Prostate gland (tissue), 2 donors: ENCODE measurements at places on chromosomes 3 and 15. TPM values are rescaled to one million over a fixed set of nuclear protein-coding genes. Genes with fewer than 3 reads are reported as not detected.
A peak's percentile ranks its signal among the peaks of the same experiment; 100 is the strongest.

DNA sequence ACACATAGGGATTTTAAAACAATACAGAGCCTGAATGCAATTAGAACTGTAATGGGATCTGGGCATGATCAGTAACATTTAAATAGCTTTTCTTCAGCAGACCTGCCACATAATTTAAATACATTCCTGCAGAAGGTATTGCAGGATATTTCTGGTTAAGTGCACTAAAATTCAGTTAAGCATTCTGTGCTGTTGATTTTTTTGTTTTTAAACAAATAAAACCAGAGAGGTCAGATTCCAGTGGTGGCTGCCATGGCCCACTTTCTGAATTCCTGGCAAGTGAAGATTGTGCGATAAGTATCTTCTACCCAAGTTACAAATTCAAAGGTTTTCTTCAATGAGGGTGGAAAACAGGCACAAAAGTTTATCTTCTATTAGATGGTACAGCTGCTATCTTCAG lies 98.7 kb downstream of the RAP2B start:
- no peak for DNase-seq

DNA sequence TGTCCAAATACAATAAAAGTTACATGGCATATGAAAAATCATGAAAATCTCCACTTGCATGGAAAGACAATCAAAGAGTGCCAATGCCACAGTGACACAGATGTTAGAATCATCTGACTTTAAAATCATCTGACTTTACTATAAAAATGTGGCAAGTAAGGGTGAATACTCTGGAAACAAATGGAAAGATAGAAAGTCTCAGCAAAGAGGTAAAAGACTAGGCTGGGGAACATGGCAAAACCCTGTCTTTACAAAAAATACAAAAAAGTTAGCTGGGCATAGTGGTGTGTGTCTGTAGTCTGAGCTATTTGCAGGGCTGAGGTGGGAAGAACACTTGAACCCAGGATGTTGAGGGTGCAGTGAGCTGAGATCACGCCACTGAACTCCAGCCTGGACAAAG lies 29.1 kb downstream of the ALPK3 start:
- no peak for DNase-seq

DNA sequence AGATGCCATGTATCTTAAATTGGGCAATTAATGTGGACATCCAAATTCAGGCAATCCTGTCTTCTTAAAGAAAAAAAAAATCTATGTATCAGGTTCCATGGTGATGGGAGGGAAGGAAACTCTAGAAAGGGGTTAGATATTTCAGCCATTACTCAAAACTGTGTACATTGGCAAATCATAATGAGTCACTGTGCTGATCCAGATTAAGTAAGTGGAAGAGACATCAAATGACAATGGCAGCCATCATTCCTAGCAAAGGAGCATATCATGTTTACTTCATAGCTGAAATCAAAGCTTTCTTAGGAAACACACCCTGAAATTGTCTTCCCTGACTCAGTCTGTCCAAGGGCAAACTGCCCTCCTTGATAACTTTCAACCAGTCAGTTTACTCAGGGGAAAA lies 713.3 kb upstream of the GBE1 start:
- no peak for DNase-seq

DNA sequence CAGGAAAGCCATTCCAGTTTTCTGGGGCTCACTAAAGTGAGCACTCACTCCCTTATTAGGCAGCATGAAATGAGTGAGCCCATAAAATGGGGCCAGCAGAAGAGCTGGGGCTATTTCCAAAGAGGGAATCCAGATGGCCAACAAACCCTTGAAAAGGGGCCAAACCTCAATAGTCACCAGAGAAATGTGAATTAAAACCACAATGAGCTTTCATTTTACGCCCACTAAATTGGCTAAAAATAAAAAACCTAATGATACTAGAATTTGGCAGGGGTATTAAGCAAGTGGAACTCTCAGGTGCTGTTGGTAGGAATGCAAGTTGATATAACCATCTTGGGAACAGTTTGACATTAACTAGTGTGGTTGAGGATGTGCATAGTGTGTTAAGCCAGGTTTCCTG lies 42.1 kb upstream of the RAF1 start:
- no peak for DNase-seq

DNA sequence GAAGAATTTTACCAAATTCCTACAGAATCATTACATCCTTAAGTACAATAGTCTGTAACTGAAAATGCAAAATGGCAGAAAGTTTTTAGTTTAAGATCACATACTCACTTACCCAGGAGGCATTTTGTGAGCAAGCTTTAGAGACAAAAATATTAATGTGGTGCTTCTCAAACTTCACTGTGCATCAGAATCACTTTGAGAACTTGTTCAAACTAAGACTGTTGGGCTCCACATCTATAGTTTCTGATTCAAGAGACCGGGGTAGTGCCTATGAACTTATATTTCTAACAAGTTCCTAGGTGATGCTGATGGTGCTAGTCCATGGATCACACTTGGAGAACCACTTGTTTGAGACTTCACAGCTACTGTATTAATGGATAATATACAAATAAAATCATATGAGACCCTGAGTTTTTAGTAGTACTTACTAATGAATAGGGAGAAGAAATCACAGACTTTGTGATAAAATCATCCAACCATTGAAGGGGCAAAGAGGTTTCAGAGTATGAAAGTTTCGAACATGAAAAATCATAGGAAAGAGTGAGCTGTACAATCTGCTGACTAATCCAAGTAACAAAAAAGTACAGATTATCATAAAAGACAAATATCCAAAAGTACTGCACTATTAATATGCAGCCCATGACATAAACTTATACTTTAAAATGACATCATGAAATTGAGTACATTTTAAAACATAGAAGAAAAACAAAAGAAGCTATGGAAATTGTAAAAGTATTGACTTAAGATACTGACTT lies 110.3 kb downstream of the ADAM10 start:
- DNase-seq = no peak

DNA sequence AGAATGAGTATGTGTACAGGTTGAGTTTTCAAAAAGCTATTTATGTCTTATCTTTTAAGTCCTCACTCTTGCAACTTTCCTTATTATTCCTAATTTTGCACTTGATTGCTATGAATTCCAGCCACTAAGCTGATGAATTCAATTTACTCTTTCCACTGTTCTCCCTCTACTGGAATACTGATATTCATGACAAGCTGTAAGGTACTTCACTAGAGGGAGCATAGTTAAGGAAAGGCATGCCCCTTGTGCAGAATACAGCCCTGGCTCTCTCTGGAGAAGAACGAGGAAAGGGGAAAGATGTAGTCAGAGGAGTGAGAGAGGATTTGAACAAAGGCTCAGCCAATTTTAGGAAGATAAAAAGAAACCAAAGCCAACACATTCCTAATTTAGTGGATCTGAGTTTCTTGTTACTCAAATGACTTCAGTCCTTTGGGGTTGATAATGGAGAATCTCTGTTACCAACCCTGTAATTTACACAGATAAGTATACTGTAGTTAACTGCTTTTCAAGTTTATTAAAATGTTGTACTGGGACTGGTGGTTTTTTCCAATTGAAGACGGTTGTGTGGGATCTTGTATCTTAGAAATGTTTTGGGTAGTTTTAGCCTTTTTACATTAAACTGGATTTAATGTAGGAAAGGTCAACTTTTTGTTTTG lies 4.0 kb downstream of the SCAANT1 start:
- DNase-seq = no peak

GRCh38 chr3:138186803-138187295 lies 252 bp upstream of the ARMC8 start:
- peak; percentile 88 for DNase-seq

- DNase-seq = no peak
Observed at GRCh38 chr3:147410526-147411237, 1.5 kb downstream of the ZIC1 start.

DNA sequence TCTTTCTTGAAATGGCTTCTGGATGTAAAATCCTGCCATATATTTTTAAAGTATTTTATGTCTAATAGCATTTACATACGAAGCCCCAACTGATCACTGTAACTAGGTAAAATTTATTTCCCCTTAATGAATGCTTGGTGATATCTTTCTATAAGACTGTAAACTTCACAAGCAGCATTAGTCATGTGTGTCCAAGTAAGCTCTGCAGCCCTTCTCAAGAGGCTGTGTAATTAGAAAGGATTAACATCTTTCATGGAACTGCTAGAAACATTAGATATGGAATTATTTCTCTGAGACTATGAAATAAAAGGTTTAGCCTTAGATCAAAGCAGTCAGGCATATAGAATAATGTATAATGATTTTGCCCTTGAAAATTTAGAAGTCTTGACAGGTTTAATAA lies 143.3 kb downstream of the EPHA3 start:
- no peak for DNase-seq

DNA sequence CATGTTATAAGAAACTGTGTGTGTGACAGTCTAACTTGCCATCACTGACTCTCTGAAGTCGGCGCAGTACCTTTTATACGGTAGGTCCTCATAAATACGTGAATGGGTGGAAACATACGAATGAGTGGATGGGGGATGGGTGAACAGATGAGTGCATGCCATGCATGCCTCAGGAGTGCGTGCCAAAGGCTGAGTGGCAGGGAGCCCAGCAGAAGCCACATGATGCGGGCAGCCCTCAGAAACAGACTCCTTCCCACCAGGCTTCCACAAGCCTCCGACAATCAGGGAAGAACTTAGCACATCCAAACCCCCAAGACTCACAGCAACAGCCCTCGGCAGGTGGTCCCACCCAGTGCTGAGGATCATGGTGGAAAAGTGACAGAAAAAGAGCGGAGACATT lies 16.7 kb downstream of the HCN4 start:
- no peak for DNase-seq

DNA sequence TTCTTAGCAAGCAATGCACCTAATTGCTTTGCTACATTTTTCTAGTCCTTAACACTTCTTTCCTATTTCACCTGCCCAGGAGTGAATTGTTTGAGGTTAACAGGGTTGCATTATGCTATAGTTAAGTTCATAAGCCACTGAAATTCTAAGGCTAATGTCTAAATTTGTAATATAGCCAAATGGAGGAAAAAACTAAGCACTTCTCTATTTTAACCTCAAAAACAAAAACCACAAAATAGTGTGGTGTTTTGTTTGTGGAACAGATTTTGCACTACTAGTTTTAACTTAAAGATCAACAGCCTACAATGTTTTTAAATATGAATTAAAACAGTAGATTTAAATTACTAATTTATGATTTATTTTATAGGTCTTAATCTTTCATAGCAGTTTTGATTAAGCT lies 5.5 kb downstream of the ATOSA start:
- DNase-seq = no peak

DNA sequence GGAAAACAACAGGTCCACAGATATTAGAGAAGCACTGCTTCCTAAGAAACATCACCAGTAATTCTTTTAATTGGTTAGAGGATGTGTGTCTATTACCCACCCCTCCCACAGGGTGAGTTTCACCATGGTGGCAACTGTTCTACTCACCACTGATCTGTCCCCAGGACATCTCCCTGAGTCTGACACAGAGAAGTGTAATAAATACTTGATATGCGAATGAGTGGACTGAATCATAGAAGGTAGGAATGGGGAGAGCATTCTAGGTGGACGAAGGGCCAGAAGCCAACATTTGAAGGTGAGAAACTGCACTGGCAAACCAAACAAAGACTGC lies 452.7 kb upstream of the PROK2 start:
- DNase-seq = no peak

GRCh38 chr15:55179141-55179540 lies 17.6 kb downstream of the RSL24D1 start:
- DNase-seq = no peak

- no peak for DNase-seq
Observed at GRCh38 chr15:71301958-71302621, 186.8 kb downstream of the THSD4 start.

DNA sequence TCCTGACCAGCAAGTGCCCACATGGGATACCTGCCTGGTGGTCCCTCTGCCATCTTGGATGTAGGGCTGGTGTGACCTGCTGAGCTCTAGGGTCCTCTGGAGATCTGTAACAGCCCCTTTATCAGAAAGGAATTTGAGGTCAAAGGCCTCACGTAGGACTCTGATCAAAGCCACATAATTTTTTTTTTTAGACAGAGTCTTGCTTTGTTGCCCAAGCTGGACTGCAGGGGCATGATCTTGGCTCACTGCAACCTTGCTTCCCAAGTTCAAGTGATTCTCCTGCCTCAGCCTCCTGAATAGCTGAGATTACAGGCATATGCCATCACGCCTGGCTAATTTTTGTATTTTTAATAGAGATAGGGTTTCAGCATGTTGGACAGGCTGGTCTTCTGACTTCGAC lies 9.5 kb downstream of the ITGB5 start:
- no peak for DNase-seq

DNA sequence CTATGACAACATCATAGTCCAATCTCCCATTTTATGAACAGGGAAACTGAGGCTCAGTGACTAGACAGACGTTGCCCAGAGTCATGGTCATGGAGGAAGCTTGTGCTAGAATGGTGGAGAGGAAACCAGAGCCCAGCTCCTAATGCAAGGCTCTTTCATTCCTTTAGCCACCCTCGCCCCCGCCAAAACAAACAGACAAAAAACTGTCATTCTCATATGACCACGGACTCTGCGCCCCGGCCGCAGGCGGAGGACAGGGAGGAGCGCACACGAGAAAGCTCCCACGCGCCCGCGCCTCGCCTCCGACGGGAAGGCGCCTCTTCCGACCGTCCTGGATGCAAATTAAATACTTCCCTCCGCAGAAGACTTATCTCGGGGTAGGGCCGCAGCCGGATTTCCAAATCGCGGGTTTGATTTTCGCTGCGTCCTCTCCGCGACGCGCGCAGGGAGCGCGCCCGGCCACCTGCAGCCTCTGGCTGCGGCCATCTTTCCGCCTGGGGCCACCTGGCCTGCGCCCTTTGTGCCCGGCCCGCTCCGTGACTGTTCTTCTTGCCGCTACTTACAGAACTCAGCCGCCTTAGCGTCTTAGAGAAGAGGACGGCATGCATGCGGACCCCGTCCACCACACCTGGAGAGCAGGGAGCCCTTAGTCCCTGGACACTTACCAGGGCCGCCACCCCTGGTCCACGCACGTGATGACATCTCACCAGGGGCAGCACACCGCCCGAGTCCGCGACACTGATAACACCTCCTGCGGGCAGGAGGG lies 670 bp upstream of the ATP13A3 start:
- peak; percentile 10 for DNase-seq

DNA sequence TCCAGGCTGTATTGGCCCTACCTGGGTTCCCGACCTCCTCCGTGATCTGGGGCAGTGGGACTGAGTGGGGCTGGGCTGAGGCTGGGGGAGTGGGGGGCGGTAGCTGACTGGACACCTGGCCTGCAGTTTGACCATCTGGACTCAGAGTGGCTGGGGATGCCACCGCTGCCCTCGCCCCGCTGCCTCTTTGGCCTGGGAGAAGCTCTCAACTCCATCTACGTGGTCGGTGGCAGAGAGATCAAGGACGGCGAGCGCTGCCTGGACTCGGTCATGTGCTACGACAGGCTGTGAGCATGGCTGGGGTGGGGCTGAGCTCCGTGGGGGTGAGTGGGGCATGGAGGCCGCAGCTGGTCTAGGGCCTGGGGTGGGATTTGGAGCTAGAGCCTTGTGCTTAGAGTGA lies 2.7 kb downstream of the KLHL40 start:
- DNase-seq = no peak

Gene CHRD
- total RNA-seq = 8.0 TPM

Gene SPTBN5
- total RNA-seq = 1.2 TPM

Gene SLC24A5
- not detected for total RNA-seq

Gene MEGF11
- not detected for total RNA-seq

Gene TMED3
- total RNA-seq = 220 TPM

Gene GOLGA8T
- not detected for total RNA-seq

Gene INSYN1
- total RNA-seq = 17.3 TPM
